ENCODE measurements at places on chromosomes 2 and 18.

GRCh38 chr18:32919799-32920198 lies 147.0 kb upstream of the KLHL14 start:
- peak; percentile 10 for DNase-seq

DNA sequence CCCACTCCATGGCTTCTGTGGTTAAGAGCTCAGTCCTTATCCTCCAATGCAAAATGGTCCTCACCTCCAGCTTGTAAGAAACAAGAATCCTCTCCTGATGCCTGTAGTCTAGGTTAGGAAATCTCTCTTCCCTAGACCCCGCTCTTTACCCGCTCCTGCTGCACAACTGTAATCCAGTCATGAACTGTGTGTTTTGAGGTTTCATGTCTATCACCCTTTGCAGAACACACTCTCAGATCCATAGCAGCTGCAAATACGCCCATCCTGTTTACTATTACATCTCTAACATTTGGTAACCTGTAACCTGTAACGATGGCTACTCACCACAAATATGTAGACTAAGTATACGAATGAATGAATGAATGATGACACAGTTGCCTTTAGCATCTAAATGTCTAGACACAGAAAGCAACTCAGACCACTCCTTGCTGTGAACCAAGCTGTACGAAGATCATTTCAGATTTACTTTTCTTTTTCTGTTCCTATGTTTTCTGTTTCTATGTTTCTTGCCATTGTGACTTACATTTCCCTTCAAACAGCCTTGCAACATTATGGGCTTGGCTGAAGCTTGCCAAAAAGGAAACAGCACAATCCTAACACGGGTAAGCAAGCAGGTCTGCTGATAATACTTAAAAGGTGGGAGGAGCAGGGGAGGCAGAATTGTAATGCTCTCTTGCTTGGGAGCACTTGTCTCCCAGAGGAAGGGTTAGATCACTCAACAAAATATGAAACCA lies 53.7 kb downstream of the EPHA4 start:
- no peak for DNase-seq

GRCh38 chr2:72833084-72833714 lies 7.4 kb upstream of the EXOC6B start:
- no peak for DNase-seq

GRCh38 chr2:221104361-221104811 lies 467.7 kb downstream of the EPHA4 start:
- no peak for DNase-seq

GRCh38 chr2:112642966-112643365 lies 2.8 kb upstream of the SLC20A1 start:
- no peak for DNase-seq

DNA sequence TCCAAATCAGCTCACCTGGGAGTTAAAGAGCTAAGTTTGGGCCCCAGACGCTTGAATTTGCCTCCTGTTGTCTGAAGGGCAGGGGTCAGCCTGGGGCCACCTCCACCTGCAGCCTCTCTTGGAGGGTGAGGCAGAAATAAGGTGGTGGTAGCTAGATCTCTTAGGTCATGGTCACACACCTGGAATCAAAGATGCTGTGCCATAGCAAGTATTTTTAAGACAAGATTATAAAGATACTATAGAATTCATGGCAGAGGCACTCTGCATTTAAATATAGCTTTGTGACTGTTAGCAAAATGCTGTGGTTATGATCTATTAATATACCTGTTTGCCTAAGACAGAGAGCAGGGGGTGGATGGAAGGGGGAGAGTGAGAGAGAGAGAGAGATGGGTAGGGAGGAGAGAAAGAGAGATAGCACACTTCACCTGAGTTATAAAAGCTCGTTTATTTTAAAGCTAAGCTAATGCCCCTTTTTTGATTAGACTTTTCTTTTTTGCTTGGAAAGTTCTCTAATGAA lies 242.7 kb downstream of the TMEM182 start:
- no peak for DNase-seq

DNA sequence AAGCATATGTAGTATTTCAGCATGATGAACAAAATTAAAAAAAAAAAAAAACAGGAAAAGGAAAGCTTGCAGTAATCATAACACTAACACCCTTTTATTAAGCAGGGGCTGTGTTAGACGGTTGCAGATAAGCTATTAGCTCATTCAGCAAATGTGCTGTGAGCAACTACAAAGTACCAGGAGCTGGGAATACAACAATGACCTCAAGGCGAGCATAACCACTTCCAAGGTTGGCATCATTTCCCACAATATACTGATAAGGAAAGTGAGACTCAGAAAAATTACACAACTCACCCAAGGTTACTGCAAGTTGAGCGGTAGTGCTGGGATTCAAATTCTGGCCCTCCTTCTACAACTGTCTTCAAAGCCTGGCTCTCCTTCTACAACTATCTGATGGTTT lies 38.2 kb upstream of the ACTR3 start:
- DNase-seq, result no peak

DNA sequence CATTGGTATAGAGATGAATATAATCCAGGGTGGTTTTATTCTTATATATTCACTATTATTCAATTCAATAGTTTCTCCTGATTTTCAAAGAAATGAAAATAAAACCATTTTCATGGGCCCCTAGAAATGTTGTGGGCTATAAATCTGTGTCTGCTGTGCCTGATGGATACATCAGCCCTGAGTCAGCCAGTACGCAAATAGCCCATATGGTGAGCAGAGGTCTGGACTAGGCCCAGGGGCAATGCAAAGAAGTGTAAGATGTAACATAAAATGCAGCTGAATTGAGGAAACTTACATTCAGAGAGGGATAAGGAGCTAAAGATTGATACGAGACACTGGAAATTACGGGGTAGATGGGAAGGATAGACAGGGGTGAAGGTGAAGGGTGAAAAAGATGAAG lies 122.5 kb downstream of the MAIP1 start:
- DNase-seq, result no peak

- no peak for DNase-seq
Observed at GRCh38 chr2:69073928-69074570, 61.1 kb downstream of the ANTXR1 start.

DNA sequence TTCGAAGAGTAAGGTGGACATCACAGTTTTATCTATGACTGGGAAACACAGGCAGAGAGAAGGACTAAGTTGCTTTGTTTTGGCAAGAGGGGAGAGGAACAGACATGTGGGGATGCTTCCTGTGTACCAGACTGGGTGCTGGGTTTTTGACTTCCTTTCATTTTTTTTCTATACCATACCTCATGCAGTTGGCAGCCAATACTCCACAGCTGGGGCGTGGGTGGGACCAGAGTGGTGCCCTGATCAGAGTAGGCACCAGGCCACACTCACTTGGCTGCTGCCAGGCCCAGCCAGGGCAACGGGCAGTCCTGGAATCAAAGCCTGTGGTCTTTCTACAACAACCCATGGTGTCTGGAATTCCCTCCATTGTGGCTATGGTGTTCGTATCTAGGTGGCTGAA lies 45.2 kb downstream of the SH3RF3 start:
- no peak for DNase-seq

DNA sequence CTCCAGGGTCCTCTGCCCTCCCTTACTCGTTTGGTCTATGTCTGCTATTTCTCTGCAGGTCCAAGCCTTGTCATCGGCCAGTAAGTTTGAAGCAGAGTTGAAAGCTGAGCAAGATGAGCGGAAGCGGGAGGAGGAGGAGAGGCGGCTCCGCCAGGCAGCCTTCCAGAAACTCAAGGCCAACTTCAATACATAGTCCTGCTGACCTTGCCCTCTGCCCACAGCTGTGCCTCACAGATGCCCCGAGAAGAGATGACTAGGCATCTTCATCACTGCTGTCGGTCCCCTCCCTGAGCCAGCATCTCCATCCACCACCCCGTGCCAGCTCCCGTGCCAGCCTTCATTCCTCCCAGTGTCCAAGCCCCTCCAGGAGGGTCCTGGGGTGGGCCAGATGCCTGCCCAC lies 15.6 kb upstream of the GIGYF2 start:
- DNase-seq, result no peak

DNA sequence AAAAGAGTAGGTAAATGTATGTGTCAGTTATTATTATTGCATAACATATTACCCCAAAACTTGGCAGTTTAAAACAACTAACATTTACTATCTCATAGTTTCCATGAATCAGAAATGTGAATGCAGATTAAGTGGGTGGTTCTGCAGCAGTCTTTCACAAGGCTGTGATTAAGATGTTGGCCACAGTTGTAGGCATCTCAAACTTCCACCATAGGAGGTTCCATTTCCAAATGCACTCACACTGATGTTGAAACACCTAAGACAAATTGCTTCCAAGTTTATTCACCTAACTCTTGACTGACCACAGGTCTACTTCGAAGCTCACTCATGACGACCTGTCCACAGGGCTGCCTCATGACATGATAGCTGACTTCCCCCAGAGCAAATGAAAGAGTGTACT lies 360.8 kb downstream of the GRB14 start:
- DNase-seq, result no peak

GRCh38 chr2:58686776-58687175 lies 445.7 kb upstream of the FANCL start:
- no peak for DNase-seq

GRCh38 chr18:75783566-75784281 lies 356.2 kb upstream of the SMIM21 start:
- no peak for DNase-seq

- peak; percentile 41 for DNase-seq
Observed at GRCh38 chr18:75276818-75277609, 66.4 kb downstream of the TSHZ1 start.

GRCh38 chr2:109065391-109065734 lies 63.6 kb upstream of the SH3RF3 start:
- no peak for DNase-seq

DNA sequence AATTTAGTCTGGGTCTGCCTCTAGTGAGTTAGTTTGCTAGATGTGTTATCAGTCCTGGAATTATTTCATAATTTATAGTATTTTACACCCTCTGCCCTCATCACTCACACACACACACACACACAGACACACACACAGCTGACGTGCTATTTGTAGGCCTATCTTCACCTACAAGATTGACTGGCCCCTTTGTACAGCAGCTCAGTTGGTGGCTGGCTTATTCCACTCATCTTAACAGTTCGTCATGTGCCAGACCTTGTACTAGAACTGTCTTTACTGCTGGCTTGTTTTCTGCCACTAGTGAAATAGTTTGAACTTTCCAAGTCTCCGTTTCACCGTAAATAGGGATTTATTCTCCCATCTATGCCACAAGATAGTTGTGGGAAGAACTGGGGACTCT lies 21.3 kb downstream of the CENPO start:
- DNase-seq, result no peak

GRCh38 chr18:45930963-45931362 lies 36.2 kb downstream of the EPG5 start:
- no peak for DNase-seq

DNA sequence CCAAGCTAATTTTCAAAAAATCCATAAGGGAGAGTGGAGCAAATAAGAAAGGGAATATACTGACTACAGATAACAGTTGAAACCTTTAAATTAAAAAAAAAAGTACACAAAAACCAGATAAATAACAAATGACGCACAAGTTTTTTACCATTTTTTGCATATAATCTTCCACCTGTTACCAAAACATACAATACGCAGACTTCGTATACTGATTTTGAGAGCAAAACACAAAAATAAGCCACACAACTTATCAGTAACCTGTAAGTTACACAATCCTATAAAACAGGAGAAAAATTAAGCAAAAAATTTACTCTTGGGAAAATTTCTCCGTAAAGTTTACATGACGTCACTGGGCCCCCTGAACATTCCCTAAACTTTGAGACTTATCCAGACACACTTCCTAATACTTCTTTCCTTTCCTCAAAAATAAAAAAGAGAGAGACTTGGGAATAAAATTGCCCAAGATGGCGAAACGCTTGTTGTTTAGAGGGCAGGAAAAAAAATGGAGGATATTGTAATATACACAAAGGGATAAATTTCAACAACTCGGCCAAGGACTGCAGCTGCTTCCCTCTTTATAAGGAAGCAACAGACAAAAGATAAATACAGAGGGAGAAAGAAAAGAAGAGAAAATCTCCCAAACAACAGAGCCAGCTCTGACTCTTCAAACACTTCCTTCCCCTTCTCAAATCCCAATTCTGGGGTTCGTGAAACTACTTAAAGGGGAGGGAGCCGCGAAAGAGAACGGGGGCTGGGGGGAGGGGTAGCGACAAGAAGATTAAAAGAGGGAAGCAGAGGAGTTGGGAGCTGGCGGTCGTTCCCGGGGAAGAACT lies 1.6 kb downstream of the BAZ2B start:
- peak; percentile 77 for DNase-seq

GRCh38 chr2:97935719-97936161 lies 60.0 kb downstream of the TMEM131 start:
- no peak for DNase-seq

GRCh38 chr2:171102802-171103201 lies 57.9 kb downstream of the TLK1 start:
- DNase-seq, result no peak

DNA sequence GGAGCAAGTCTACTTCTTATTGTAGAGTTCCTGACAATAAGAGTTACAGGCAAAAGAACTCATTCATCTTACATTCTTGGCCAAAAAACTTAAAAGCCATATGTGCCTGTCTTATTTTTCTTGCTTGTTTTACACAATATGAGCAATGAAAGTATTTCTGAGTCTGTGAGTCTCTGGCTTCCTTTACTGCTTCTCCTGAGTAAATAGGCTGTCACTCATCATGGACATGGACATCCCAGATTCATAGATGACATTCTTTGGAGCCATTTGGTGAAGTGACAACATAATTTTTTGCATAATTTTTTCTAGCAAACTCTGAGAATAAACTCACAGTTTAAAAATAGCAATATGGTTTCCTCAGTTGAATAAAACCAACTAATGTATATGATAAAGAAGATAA lies 179.3 kb downstream of the SNTG2 start:
- no peak for DNase-seq

DNA sequence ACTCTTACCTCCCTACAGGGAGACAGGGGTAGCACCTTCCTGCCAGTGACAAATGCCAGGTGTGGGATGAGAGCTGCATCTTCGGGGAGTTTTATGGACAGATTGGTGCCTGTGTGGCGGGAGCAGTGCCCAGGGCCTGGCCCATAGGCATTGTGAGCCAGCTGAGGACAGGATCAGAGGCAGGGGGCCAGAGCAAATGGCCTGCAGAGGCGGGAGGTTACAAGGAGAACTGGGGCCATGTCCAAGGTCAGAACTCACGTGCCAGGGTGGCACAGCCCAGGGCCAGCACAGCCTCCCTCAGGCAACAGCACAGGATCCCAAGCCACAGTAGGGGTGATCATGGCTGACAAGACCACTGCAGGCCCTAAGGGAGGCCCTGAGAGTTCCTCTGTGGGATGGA lies 40.2 kb upstream of the MCFD2 start:
- DNase-seq, result no peak

GRCh38 chr2:127015106-127015910 lies 91.6 kb downstream of the BIN1 start:
- no peak for DNase-seq

DNA sequence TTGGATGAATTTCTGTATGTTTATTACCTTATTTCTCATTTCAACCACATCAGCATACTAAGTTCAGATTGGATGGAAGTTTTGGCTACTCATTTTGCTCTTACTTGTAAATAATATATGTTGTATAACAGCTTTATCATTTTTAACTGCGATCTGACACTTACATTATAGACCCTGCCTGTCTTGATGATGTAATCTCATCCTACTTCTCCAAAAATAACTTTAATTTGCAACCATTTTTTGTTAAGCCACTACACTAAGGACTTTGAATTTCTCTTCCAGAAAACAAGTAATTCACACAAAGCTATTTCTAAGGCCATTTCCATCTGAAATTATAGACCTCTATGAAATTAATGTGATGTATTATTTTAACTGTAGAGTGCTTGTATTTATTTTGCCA lies 240.7 kb downstream of the WDR7 start:
- DNase-seq, result no peak

- no peak for DNase-seq
Observed at GRCh38 chr2:19751631-19752030, 150.2 kb downstream of the TTC32 start.

Measured in GDM1 (cell line).